T-helper 2 cell treated with Interferon-gamma antibody and Interleukin-4, amounts not matched to agents 5 μg/mL and 100 μg/mL, for 36 hours (primary cell): ENCODE measurements at places on chromosomes 2 and 18.
A peak's percentile ranks its signal among the peaks of the same experiment; 100 is the strongest.

GRCh38 chr18:7890075-7890474, 323.0 kb downstream of the PTPRM start:
- H3K4me3 ChIP-seq, result no peak overlapping the region
- H3K27ac ChIP-seq, result no peak overlapping the region
- H3K36me3 ChIP-seq, result no peaks in the 10 kb centered on the region
- no peaks in the 10 kb centered on the region for H3K4me1 ChIP-seq
- H3K27me3 ChIP-seq, result no peaks in the 10 kb centered on the region

GRCh38 chr2:63053889-63054602, 3.4 kb downstream of the OTX1 start:
- peak overlapping the region; percentile 51 for H3K4me3 ChIP-seq
- peaks cover 47% of the 10 kb centered on the region for H3K4me1 ChIP-seq
- no peak overlapping the region for H3K27ac ChIP-seq
- DNase-seq, result no peak
- peaks cover 84% of the 10 kb centered on the region for H3K27me3 ChIP-seq

GRCh38 chr2:101884423-101884822, 107.3 kb upstream of the IL1R2 start:
- peaks cover 4% of the 10 kb centered on the region for H3K4me1 ChIP-seq
- H3K36me3 ChIP-seq, result peaks cover 66% of the 10 kb centered on the region
- no peak for DNase-seq
- no peak overlapping the region for H3K27ac ChIP-seq
- H3K4me3 ChIP-seq, result no peak overlapping the region

GRCh38 chr2:53209679-53210458, 557.7 kb upstream of the CHAC2 start:
- no peak for DNase-seq
- no peaks in the 10 kb centered on the region for H3K27me3 ChIP-seq
- H3K36me3 ChIP-seq, result no peaks in the 10 kb centered on the region
- H3K4me3 ChIP-seq, result no peak overlapping the region
- no peak overlapping the region for H3K27ac ChIP-seq
- no peaks in the 10 kb centered on the region for H3K4me1 ChIP-seq

DNA sequence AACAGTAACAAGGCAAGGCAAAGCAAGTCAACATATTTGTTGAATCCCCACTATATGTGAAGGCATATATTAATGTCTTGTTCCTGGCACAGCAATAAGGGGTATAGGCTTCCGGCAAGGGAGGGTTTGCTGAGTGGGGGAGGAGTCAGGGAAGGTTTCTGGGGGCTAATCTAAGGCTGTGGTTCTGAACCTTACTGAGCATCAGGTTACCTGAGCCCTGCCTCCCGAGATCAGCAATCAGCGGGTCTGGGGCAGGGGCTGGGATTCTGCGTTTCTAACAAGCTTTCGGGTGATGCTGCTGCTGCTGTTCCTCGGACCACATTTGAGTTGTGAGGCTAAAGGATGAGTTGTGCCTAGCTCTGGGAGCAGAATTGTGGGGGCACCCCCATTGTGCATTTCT, 401.7 kb upstream of the SPRED2 start:
- no peak for DNase-seq
- H3K4me3 ChIP-seq, result no peak overlapping the region
- H3K27me3 ChIP-seq, result no peaks in the 10 kb centered on the region

- H3K27me3 ChIP-seq, result no peaks in the 10 kb centered on the region
- H3K4me1 ChIP-seq, result no peaks in the 10 kb centered on the region
- H3K27ac ChIP-seq, result no peak overlapping the region
- no peak for DNase-seq
- no peaks in the 10 kb centered on the region for H3K36me3 ChIP-seq
These were observed 602.6 kb upstream of the VRK2 start for GRCh38 chr2:57443973-57444521.

GRCh38 chr2:80530442-80531064, 226.0 kb upstream of the LRRTM1 start:
- no peak for DNase-seq
- H3K36me3 ChIP-seq, result no peaks in the 10 kb centered on the region
- no peaks in the 10 kb centered on the region for H3K27me3 ChIP-seq
- no peaks in the 10 kb centered on the region for H3K4me1 ChIP-seq
- H3K27ac ChIP-seq, result no peak overlapping the region

DNA sequence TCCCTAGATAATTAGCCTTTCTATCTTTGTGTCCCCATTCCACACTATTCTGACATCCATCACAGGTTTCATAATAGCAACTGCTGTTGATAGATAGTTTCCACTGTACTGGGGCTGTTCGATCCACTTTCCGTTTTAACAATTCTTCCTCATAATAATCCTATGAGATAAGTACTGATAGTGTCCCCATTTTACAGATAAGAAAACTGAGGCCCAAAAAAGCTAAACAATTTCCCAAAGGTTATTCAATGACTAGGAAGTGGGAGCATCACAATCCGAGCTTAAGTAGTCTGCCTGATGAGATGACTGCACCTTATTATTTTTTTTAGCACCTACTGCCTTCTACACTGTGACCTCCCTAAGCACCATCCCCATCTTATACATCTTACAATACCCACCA, 569.2 kb downstream of the STK39 start:
- no peaks in the 10 kb centered on the region for H3K27me3 ChIP-seq
- no peaks in the 10 kb centered on the region for H3K4me1 ChIP-seq
- H3K27ac ChIP-seq, result no peak overlapping the region
- no peak for DNase-seq
- no peak overlapping the region for H3K4me3 ChIP-seq

DNA sequence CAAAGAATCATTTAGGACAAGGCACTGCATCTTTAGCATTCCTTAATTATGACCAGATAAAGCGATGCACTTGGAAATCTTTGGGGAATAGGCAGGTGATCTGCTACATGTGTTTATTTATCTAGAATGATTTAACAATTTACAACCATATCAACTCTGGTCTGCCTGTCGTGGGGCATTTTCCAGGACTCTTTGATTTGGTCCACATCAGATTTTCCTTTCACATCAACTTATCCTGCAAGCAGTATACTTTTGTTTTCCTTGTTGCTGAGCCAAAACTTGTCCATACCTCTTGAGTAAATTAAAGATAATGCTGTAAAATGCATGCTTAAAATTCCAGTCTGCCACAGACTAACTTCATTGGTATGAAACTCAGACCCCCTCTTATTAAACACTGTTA, 312.4 kb upstream of the TCF4 start:
- H3K27ac ChIP-seq, result no peak overlapping the region
- H3K4me1 ChIP-seq, result no peaks in the 10 kb centered on the region
- DNase-seq, result no peak
- H3K4me3 ChIP-seq, result no peak overlapping the region
- no peaks in the 10 kb centered on the region for H3K36me3 ChIP-seq
- no peaks in the 10 kb centered on the region for H3K27me3 ChIP-seq

DNA sequence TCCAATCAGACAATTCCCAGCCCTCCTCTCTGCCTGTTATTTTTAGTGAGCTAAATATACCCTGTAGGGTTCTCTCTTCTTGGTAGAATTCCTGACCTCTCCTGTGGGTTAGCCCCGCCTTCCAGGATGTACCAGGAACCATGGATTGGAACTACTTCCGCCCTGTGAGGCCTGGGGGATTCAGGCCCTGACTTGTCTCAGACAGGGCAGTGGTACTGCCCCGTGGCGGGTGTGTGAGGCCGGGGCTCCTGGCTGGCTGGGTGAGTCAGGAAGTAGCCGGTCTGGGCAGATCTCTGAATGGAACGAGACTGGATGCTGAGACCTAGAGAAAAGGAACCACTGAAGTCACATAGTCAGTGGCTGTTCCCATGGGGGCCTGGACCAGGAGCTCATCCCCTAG, 50.5 kb downstream of the DYSF start:
- no peaks in the 10 kb centered on the region for H3K4me1 ChIP-seq
- H3K36me3 ChIP-seq, result no peaks in the 10 kb centered on the region
- DNase-seq, result no peak
- H3K4me3 ChIP-seq, result no peak overlapping the region

DNA sequence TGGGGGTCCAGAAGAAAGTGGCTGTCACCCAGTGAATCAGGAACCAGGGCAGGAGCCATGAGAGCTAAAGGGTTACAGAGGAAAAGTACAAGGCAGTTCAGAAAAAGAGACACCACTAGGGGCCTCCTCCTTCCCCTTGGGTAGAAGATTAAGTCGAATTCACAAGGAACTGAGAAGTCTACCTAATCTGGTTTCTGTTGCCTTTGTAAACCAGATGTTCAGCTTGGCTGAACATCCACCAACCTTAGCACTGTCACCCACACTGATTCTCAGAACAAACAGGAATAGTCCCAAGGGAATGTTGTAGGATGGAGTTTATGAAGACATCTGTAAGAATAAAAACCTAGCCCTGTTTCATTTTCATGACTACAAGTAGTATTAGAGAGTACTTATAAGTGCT, 90.4 kb upstream of the NOSTRIN start:
- H3K36me3 ChIP-seq, result peaks cover 2% of the 10 kb centered on the region
- no peak overlapping the region for H3K4me3 ChIP-seq
- H3K27me3 ChIP-seq, result no peaks in the 10 kb centered on the region
- peaks cover under 1% of the 10 kb centered on the region for H3K4me1 ChIP-seq
- H3K27ac ChIP-seq, result no peak overlapping the region

DNA sequence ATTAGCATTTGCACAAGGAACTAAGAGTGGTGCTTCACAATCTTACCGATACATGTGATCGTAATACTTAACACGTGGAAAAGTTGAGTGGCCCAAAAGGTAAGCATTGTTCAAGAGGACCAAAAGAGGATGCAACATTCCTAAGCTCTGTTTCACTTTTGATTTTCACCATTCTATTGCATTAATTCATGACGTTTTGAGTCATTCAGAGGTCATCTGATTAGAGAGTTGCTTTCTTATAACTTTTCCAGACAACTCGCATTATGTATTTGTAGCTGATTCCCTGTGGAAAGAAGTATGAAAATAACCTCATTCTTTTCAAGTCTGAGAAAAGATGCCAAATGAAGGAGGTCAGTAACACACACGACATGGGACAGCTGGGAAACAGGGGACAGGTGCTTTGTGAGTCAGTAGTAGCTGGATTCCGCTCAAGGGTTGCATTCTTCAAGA, 344.4 kb downstream of the RND3 start:
- H3K27me3 ChIP-seq, result no peaks in the 10 kb centered on the region
- no peak overlapping the region for H3K27ac ChIP-seq
- no peak for DNase-seq
- peaks cover 1% of the 10 kb centered on the region for H3K4me1 ChIP-seq

DNA sequence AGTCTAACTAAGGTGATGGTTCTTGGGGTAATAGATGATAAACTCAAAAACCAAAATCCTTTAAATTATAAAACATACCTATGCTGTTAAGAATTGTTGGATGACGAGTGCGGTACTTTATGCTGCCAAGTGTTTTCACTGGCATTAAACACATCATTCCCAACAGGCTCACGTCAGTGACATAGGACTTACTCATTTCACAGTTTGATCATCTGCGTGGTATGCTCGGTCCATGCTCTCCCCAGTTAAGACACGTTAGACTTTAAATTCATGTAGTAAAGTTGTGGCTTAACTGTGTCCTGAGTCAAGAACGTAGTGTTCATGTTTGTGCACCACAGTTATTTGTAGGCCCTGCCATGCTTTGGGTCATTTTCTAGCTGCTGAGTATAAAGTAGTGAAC, 125.6 kb upstream of the MYT1L start:
- DNase-seq, result no peak
- no peak overlapping the region for H3K4me3 ChIP-seq
- H3K27ac ChIP-seq, result no peak overlapping the region

DNA sequence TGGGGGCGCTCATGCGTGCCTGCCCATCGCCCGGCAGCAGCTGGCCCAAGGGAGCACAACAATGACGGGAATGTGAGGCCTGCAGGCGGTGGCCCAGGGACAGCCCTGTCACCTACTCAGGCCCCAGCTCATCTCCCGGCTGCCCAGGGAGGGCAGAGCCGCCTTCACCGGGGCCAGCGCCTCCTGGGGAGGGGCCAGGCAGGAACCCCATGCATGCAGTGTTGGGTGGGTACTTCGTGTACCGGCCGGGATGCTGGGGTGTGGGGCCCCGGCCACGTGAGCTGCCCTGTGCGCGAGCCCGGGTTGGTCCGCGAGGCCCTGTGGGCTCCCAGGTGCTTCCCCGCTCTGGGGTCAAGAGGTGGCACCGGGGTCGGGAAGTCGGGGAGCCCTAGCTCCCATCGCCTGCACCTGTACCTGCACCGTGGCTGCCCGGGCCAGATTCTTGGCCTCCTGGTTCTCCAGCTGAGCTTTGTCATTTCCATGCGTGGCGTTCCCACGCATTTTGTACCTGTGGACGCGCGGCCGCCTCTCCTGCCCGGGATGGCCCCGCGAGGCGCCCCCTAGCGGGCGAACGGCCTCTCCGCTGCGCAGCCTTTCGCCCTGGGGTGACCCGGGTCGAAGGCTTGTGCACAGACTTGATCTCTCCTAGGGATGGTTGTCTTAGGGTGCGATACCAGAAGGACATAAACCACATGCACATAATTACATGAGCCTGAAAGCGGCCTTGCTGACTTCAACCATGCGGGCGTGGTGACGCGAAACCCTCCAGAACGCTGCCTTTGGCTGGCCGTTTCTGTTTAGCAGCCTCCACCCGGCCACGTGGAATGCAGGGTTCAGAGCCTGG, 950 bp downstream of the KLHL30 start:
- no peak overlapping the region for H3K27ac ChIP-seq
- no peaks in the 10 kb centered on the region for H3K36me3 ChIP-seq
- H3K4me1 ChIP-seq, result no peaks in the 10 kb centered on the region
- DNase-seq, result peak; percentile 25
- no peaks in the 10 kb centered on the region for H3K27me3 ChIP-seq
- H3K4me3 ChIP-seq, result no peak overlapping the region

DNA sequence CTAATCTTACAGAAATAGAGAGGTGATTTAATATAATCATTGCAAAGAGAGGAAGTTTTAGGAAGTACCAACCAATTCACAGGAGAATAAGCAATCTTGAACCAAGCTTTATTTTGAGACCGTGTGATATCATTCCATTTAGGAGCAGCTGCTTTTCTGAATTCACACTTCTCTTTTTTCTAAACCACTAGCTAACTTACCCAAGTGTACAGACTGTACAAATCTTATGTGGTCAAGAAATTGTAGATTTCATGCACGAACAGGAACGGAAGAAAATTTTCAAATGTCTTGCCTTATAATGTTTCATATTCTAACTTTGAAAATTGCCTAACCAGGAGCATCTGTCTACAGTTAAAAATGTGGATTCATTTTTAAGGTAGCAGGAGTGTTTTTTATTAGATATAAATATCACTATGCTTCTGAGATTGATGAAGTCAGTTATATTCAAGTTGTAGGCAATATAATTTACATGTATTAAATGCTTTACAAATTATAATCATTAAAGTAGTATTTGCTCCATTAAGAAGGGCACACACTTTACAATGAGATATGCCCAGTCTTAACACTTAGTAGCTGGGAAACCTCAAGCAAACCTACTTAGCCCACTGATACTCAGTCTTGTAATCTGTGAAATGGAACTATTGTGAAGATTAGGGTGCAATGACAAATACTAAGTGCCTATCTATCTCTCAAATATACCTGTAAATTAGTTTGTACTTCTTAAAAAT, 302.2 kb upstream of the STON1 start:
- H3K27ac ChIP-seq, result no peak overlapping the region
- H3K36me3 ChIP-seq, result no peaks in the 10 kb centered on the region
- H3K4me1 ChIP-seq, result no peaks in the 10 kb centered on the region
- H3K27me3 ChIP-seq, result peaks cover 11% of the 10 kb centered on the region

DNA sequence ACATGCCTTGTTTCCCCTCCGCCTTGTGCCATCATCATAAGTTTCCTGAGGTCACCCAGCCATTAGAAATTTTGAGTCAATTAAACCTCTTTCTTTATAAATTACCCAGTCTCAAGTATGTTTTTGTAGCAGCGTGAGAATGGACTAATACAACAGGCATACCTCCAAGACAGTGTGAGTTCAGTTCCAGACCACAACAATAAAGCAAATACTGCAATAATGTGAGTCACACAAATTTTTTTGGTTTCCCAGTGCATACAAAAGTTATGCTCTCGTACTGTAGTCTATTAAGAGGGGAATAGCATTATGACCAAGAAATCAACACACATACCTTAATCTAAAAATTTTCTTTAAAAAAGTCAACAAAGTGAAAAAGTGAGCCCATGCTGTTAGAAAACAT, 217.2 kb downstream of the NR4A2 start:
- H3K27me3 ChIP-seq, result no peaks in the 10 kb centered on the region
- H3K27ac ChIP-seq, result no peak overlapping the region
- H3K4me3 ChIP-seq, result no peak overlapping the region
- H3K4me1 ChIP-seq, result no peaks in the 10 kb centered on the region
